ENCODE measurements at places on chromosomes 4 and X.

DNA sequence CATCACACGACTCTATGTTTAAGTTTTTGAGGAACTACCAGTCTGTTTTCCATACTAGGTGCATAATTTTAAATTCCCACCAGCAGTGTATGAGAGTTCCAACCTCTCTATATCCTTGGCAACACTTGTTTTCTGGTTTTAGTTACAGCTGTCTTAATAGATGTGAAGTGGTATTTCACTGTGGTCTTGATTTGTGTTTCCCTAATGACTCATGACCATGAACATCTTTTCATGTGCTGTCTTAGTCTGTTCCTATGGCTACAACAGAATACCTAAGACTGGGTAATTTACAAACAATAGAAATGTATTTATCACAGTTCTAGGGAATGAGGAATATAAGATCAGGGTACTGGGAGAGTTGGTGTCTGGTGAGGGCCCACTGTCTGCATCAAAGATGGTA lies 51.5 kb upstream of the GPR78 start:
- no peak for DNase-seq

- no peak for DNase-seq
Measured at GRCh38 chrX:74906417-74906816, 18.8 kb downstream of the NEXMIF start.

GRCh38 chr4:147958489-147959065 lies 226.7 kb downstream of the ARHGAP10 start:
- DNase-seq, result no peak

DNA sequence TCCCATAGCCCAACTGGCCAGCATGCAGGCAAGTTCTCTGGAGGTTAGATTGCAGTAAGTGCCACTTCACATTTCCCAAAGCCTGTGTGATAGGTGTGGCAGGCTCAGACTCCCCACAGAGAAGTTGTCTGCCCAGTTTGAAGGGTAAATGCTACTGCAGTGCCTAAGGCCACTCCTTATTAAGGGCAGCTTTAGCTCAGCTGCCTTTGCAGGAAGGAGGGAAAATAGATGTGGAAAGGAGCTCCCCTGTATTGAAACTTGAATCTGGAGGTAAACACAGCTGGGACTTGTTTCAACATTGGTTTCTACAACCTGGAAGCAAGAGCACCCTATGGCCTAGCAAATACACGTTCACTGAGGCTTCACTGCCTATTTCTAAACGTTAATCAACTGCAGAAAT lies 22.4 kb downstream of the NEXMIF start:
- DNase-seq, result no peak

DNA sequence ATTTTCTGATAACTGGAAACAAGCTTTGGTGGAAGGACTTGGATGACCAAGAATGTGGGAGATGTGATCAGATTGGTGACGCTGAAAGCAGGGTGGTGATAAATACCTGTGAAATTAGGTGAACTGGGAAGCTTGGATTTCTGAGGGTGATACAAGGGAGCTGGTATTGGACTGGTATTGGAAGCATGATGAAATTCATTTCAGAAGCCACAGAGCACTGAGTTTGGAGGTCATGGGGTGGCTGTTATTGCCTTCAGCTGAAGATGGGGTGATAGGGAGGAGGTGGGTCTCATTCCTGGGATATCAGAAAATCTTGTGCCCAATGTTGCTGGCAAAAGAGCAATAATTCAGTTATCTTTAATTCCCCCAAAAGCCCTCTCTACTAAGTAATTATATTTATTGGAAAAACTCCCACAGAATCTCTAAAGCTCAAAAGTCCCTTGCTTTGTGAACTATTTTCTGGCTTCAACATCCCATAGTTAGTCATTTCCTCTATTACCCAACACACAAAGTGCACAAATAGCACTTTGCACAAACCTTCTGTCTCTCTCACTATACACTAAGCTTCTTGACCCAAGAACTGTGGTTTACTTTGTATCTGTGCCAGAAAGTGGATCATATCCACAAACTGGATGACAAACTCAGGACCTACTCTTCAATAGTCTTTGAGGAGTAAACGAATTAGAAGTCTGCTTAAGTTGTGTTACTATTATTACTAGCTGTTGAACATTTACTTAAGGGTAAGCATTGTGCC lies 23.1 kb upstream of the CAMK2D start:
- DNase-seq, result no peak

- no peak for DNase-seq
Measured at GRCh38 chrX:77617206-77617605, 168.8 kb downstream of the ATRX start.

DNA sequence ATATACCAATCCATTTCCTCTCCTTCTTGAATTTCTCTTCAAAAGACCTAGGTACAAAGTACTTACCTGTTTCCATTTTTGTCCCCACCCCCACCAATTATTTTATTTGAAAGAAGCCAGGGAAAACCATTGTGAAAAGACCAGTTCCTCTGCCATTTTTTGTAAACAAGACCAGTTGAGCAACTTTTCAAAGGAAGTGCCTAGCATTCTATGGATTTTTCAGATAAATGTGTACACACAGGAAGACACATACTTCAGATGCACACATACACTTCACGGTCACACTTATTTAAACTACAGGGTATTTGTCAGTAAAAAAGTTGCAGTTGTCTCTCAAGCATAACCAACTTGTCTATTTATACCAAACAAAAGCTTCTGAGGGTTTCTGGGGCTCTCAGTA lies 587.2 kb upstream of the KLHL4 start:
- DNase-seq, result no peak

- DNase-seq, result no peak
Measured at GRCh38 chr4:48307528-48307927, 33.8 kb upstream of the SLAIN2 start.

DNA sequence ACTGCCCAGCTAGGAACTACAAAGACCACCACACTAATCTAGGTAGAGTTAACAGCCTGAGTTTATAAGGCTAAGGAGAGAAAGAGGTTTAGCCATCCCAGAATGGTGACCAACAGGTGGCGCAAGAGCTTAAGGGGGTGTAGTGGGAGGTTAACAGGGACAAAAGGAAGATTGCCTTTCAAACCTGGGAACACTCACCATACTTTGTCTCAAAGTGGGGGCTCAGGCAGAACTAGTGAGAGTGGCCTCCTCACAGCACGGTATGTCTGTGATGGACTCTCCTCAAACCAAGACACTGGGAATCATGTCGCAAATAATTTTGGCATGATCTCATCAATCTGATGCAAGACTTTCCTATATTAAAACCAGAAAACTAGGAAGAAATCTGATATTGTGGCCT lies 23.4 kb downstream of the CCNI start:
- peak; percentile 60 for DNase-seq

Data from effector CD4-positive, alpha-beta T cell (primary cell).